ENCODE measurements at places on chromosomes 3 and 15.
A peak's percentile ranks its signal among the peaks of the same experiment; 100 is the strongest.

- no peak for DNase-seq
Measured at GRCh38 chr3:60917141-60917540, 334.1 kb downstream of the FHIT start.

DNA sequence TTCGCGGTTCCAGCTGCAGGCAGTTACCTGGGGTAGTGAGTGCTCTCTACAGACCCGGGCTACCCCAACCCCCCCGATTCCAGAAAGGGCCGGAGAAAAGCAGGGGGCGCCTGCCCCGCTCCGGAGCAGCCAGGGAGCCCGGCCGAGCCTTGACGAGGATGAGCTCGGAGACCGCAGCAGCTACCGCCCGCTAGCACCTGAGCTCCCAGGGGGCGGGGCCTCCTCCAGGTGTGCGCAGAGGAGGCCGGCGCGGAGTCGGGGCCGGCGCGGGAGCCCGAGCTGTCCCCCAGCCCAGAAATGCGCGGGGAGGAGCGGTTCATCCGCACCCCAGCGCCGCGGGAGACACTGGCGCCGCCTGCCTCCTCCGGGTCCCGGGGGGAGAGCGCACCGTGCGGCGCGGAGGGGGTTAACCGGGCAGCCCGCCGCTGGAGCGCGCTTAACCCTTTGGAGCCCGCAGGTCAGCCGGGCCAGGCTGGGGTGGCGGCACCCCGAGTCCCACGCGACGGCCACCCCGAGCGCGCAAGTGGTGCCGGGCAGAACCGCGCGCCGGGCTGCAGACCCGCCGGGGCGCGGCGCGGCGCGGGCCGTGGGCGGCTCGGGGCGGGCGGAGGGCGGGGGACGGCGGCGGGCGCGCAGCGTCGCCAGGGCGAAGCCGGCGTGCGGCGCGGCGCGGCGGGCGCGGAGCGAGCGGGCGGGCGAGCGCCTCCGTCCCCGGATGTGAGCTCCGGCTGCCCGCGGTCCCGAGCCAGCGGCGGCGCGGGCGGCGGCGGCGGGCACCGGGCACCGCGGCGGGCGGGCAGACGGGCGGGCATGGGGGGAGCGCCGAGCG is at the start of gene CACNA1D:
TSS of gene CACNA1D (plus strand) at position 649 of the 829 bp plus-strand sequence. CDS start 556 bp downstream, outside the sequence.
- no peak for DNase-seq

- no peak for DNase-seq
Measured at GRCh38 chr3:35141406-35141805, 497.9 kb upstream of the ARPP21 start.

DNA sequence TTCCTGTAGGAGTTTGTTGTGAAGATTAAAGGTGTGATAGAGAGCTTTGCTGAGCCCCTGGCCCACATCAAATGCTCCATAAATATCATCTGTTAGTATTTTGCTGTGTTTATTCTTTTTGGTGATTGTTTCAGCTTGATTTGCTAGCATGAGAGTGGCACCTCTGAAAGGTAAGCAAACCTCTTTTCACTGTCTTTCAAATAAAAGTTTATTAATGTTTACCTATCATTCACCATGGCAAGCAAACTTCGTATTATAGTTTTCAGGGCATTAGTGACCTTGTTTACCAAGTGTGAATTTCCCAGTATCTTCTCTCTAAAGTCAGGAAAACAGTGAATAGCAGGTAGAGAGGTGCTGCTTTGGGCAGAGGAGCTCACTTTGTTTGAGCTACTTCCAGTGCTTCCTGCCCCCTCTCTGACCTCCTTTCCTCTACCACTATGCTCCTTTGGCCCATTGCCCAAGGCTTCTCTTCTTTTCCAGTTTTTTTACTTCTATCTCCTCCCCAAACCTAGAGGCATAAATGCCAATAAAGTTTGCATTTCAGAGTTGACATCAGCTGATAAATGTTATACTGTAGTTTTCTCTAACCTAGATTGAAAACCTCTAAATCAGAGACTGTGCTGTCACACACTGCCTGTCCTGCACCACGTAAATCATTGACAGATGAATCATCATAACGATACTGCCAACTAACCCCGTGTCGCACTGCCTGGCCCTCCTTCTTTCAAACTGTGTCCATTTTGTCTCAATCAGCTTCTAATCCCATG is 569.0 kb downstream of the TUSC7 start:
- DNase-seq: no peak

- DNase-seq: no peak
Measured at GRCh38 chr15:57003418-57003817, 85.0 kb downstream of the TCF12 start.

DNA sequence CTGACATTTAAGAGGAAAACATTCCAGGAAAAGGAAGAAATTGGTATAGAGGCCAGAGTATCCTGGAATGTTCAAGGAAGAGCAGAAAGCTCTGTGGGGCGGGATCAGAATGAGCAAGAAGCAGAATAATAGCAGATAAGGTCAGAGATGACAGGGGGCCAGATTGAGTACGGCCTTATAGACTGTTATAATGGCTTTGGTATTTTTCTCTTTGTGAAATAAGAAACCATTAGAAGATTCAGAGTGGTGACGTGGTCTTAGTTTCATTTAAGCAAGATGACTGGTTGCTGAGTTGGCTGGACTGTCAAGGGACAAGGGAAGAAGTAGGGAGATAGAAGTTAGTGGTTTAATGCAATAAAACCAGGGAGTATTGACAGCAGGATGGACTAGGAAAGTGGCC is 218.3 kb upstream of the SOX2 start:
- DNase-seq: no peak

- no peak for DNase-seq
Measured at GRCh38 chr15:66952756-66953522, 112.5 kb upstream of the SMAD3 start.

GRCh38 chr15:39690881-39691634 is 91.6 kb downstream of the FSIP1 start:
- no peak for DNase-seq

DNA sequence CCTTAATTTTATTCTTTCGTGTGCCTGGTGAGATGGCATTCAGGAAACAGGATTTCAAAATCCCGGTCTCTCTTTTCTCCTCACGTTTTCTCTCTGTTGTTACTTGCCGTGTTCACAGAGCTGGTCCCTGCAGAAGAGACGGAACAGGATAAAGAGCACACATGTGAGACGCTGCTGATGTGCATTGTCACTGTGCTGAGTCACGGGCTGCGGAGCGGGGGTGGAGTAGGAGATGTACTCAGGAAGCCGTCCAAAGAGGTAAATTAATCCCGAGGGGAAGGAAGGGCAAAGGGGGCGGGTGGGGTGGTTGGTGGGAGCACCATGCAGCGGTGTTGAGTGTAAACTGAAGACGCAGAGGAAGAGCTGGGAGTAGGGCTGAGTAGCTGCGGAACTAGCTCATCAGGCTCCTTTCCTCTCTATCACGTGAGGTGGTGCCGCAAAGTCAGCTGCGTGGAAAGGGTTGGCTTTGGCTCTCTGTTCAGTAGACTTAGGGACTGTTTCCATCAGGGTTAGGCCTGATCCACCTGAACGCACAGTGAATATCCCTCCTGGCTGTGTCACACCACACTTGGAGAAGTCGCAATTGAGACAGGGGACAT is 164.8 kb upstream of the BHLHE40 start:
- no peak for DNase-seq

DNA sequence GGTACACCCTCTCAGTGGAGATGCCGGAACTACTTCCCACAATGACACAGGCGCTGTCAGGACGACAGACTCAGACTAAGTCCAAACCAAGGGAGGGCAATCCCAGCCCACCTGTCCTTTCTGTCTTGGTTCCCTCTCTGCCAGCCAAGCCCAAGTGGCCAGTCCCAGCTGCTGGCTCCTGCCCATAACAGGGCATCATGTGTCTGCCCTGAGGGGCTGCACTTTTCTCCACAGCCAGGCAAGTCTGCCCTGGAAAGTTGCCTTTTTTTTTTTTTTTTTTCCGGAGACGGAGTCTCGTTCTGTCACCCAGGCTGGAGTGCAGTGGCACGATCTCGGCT is 20.0 kb upstream of the BCL2A1 start:
- DNase-seq: no peak

GRCh38 chr15:90665288-90666134 is 51.6 kb upstream of the BLM start:
- no peak for DNase-seq

GRCh38 chr3:144496141-144496835 is 524.7 kb downstream of the DIPK2A start:
- DNase-seq: no peak

DNA sequence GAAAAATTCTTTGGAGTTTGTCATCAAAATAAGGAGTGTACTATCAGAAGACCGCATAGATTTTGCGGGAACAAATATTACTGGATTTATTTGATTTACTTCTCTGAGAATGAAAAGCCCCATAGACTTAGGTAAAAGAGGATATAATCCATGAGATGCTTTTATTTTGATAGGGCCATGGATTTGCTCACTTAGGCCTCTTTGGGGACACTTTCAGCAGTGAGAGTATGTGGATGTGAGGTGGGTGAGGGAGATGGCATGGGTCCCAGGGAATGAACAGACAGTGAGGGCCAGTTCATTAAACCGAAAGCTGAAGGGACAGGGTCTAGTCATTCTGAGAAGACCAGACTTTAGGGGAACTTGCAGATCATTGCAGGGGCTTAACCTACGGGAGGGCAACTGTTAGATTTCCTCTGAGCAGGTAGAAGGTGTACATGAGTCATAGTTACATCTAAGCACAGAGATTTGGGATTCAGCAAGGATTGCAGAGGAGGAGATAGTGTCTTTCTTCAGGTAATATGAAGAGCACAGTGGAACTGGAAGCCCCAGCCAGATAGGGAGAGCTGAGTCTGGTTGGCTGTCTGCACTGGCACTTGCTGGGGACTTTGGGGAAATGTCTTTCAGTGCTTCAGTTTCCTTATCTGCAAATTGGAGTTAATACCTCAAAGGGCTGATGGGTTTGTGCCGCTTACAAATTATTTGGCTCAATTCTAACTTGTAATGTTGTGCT is 30.8 kb downstream of the SH3GL3 start:
- DNase-seq: no peak

GRCh38 chr15:70063261-70063925 is 34.3 kb downstream of the TLE3 start:
- DNase-seq: no peak

- DNase-seq: no peak
Measured at GRCh38 chr3:139937674-139938279, 2.8 kb downstream of the CLSTN2 start.

- DNase-seq: no peak
Measured at GRCh38 chr3:89419647-89420241, 312.3 kb downstream of the EPHA3 start.

DNA sequence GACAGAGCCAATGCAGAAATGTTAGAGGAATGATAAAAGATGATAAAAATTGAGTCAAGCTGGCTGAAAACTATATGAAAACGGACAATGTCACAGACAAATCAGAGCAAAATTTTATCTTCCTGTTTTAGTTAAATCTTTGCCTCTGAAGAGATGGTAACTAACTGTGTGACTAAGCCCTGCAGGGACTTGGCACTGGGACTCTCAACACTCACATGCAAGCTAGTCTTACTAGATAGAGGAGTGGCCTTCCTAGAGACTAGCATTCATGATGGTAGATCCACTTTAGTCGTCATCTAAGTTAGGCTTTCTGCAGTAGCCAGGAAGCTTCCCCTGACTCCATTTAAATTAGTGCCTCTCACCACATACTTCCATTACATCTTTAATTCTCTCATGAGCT is 4.1 kb downstream of the CCDC191 start:
- DNase-seq: no peak

- no peak for DNase-seq
Measured at GRCh38 chr3:61117045-61117898, 134.0 kb downstream of the FHIT start.

DNA sequence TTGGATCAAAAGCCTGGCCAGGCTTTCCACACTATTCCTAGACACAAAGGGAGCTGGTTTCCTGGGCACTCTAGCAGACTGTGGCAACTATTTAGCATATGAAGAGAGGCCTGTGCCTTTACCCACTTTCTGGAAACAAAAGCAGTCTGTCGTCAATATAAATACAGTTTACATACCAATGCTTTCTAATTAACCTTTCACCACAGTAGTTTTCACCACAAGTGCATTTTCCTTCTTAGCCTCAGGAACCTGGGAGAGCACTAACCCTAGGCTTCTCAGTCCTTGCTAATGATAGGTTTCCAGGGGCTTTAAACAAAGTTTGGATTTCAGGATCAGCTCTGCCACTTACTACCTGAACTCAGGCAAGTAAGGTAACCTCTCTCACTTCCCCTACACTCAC is 499.1 kb downstream of the MAGI1 start:
- no peak for DNase-seq

GRCh38 chr15:60086681-60087429 is 82.7 kb downstream of the FOXB1 start:
- DNase-seq: no peak

GRCh38 chr3:80472459-80472858 is 704.7 kb upstream of the ROBO1 start:
- no peak for DNase-seq

DNA sequence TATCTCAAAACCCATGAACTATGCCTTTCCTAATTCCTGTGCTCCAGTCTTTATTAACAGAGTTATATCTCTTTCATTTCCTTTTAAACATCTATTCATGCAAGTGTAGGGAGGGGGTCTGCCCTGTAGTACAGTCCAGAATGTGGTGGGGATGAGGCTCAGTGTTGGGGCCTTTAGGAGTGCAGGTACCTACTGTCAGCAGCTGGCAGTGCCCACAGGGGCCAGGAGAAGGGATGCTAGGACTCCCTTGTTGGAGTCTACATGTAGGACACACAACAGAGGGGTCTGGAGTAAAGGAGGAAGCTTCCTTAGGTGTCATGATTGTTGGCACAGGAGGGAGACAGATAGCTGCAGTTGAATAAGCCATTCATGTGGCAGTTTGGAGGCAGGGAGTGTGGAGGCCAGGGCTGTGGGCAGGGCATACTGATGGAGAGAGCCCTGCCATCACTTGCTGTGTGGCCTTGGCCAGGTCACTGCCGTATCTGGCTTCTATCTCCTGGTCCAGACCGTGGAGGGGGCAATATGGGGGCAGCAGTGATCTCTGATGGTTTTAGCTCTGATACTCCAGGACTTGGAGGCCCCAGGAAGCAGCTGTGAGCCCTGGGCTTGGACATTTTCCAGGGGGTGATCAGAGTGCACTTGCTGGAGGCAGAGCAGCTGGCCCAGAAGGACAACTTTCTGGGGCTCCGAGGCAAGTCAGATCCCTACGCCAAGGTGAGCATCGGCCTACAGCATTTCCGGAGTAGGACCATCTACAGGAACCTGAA is 29.5 kb downstream of the ESYT3 start:
- peak; percentile 48 for DNase-seq

DNA sequence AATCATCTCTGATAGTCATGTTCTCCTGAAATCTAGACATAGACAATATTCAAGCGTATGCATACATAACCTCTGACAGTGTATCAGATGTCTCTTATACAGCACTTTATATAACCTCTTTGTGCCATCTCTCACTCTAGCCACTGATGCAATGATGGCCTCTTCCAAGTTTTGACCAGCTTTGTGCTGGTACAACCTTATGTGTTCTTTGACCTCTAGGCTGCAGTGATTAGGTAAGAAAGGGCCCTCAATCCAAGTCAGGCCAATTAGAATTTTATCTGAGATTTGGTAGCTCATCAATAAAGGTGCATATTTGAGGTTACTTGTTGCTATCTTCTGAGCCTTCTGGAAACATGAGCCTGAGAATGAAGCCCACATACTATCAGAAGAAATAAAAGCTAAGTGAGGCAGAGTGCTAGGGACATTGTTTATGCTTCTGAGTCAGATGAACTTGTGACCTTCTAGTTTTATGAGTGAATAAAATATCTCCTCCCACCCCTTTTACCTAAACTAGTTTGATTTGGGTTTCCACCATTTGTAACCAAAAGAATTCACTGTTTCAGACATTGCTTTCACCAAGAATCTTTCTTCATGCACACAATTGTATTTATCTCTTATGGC is 283.2 kb upstream of the SUCLG2 start:
- DNase-seq: no peak
